ENCODE measurements at places on chromosomes 7 and 10.

- no peak for DNase-seq
Measured at GRCh38 chr10:95655571-95656290, 780 bp downstream of the ALDH18A1 start.

DNA sequence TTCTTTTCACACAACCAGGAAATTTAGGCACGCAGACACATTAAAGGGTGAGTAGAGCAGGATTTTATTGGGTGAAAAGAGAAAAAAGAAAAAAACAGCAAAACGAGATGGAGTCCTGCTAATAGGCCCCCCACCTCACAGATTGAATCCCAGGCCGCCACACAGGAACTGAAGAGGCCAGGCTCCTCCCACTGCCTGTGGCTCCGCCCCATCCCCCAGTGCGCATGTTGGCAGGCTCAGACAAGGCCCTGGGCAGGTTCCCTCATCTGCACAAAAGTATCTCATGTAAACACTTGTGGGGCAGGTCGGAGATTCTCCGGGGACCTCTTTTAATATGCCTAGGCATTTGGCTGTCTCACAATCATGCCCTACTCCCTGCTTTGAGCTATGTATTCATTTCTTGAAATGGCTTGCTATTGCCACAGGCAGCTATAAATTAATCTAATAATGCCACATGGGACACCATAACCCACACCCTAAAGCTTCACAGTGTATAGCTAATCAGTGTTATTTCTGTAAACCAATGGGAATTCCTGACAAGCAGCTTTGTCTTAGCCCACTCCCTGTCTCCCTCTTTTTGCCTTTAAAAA lies 76.2 kb upstream of the KIF5B start:
- DNase-seq, result no peak

DNA sequence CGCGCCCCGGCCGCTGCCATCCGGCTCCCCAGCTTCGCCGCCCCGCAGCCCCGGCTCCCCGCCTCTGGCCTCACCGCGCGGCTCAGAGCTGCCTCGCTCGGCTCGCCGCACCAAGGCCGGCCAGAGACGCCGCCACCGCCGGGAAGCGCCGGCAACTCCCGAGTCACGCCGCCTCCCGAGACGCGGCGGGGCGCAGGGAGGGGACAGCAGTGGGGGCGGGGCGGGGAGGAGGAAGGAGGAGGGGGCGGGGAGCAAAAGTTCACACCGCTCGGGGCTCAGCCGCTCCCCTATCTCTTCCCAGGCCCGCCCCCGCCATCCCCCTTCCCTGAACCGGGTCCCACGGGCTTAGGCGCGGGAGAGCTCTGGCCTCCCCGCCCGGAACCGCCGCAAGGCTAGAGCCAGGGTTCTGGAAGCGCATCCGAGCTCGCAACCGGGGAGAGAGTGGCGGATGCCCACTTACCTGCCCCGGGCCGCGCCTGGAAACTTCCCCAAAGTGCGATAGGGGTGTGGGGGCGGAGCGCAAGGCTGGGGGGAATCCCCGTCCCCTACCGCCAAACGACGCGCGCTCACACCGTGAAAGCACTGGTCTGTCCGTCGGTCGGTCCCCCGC lies 1.0 kb downstream of the CHST15 start:
- DNase-seq, result no peak

GRCh38 chr10:93926613-93927012 lies 32.8 kb downstream of the SLC35G1 start:
- no peak for DNase-seq

DNA sequence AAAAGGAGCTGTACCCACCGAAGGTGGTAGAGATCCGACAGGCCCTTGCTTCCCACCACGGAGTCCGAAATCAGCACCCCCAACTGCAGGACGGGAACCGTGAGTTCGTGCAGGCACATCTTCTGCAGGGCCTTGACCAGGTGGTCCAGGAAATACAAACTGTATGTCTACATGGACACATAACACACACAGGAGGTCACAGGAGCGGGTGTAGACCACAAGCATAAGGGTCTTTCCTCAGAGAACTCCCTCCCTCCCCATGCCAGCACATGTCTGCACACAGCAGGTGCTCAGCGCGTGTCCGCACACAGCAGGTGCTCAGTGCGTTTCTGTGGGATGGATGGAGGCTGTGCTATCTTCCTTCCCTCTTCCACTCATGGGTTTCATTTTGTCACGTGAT lies 69.7 kb downstream of the CFAP46 start:
- DNase-seq, result no peak

- no peak for DNase-seq
Measured at GRCh38 chr7:28052933-28053332, 127.7 kb downstream of the JAZF1 start.

DNA sequence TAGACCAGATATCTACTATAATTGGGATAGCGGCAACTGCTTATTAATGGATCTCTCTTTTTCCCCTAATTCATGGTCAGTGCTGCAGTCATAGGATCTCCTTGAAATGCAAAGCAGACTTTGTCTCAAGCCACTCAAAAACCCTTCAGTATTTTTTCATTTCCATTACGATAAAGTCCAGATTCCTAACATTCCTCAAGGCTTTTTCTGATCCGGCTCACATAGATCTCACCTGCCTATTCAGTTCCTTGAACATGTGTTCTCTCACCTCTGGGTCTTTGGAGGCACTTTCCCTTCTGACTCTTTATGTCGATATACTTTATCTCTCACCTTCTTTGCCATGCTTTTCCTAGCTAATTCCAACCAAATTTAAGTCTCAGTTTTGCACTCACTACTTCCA lies 25.7 kb upstream of the WASL start:
- no peak for DNase-seq

GRCh38 chr10:79092292-79092896 lies 23.6 kb downstream of the ZMIZ1 start:
- DNase-seq, result no peak
